ENCODE measurements at places on chromosomes 2 and 18.

GRCh38 chr2:98709535-98709934, 21.4 kb downstream of the MGAT4A start:
- DNase-seq, result no peak

DNA sequence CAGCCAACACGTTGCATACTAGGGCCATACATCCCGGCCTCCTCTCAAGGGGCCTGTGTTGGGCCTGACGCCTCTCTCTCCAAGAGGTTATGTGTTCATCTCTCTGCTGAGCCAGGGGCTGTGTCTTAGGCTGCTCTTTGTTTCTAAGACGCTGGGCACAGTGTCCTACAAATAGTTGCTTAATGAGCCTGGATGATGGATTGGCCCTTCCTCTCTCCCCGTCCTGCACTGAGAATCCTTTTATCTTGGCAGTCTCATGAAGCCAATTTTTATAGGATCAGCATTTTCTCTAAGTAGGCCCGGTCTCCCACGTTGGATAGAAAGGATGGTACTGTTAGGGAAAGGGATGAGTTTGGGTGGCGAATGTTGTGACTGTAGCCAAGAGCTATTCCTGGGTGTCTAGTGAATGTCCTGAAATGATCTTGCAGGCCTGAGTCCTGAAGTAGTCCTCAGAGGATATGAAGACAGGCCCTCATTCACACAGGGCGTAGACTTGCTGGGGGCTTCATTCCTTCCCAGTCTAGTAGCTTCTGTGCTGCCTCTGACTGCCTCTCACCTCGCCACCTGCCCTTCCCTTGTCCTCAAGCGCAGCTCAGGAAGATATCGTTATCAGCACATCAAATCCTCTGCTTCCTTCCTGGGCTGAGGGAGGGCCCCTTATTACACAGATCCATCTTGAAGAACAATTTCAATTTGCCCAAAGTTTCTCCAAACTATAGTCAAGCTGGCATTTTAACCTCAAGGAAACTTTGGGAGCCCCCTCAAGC, 8.8 kb downstream of the LBH start:
- DNase-seq, result no peak

GRCh38 chr2:46347648-46348280, 50.6 kb downstream of the EPAS1 start:
- no peak for DNase-seq

GRCh38 chr2:9010866-9011265, 7.4 kb upstream of the MBOAT2 start:
- no peak for DNase-seq

DNA sequence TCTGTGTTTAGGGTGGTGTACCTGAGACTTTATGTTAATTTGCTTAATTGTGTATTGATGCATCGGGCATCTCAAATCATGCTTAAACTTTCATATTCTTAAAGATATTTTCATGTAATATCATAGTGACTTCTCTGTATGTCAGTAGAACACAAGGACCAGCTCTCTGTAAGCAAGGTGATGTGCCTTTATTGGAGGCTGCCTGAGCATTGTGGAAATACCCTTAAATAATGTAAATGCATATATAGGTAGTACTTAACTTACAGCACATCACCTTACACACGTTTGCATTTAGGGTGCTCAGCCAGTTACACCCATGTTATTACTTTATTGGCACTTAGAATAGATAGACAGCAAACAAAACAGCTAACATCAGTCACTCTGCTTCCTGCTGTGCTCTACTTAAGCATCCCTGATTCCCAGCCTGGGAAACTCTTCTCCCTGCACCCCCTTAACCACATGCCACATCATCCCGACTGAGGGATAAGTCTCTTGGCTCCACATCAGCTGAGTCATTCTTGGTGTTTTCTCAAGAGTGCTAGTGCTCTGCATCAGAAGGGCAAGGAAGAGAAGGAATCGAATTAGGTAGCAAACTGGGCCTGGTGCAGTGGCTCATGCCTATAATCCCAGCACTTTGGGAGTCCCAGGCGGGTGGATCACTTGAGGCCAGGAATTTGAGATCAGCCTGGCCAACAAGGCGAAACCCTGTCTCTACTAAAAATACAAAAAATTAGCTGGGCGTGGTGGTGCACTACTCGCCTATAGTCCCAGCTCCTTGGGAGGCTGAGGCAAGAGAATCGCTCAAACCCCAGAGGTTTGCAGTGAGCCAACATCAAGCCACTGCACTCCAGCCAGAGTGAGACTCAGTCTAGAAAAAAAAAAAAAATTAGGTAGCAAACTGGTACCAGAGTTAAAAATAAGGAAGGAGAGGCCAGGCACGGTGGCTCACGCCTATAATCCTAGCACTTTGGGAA, 108.7 kb downstream of the MAP3K20 start:
- DNase-seq, result no peak

DNA sequence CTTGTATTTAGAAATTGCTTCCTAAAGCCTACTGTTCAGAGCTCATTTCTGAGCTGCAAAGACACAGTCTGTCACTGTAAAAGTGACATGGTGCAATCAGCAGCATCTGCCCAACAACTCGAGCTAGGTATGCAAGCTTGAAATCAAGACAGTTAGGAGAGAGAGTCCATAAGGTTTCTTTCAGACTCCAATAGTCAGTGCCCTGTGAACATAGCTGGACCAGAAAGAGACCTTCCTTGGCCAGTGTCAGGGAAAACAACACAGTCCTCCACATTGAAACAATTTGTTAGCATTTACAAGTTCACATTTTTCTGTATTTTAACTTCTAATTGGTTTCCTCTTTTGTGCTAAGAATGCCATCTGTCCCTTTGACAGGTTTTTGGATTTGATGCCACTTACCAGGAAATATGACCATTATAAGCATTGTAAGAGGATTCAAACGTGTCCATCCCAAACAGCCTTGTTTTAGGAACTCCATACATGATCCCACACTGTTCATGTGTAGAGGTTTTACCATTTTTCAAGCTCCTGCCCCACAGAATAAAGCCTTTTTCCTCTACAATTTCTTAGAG, 8.9 kb upstream of the MYCN start:
- DNase-seq, result no peak
